RCC 7860 (cell line): ENCODE measurements at places on chromosomes 1 and 21.

GRCh38 chr1:15224259-15224869, 22.7 kb upstream of the FHAD1 start:
- no peak for DNase-seq

- DNase-seq, result no peak
Observed at GRCh38 chr1:48870596-48870995, 93.9 kb upstream of the BEND5 start.

DNA sequence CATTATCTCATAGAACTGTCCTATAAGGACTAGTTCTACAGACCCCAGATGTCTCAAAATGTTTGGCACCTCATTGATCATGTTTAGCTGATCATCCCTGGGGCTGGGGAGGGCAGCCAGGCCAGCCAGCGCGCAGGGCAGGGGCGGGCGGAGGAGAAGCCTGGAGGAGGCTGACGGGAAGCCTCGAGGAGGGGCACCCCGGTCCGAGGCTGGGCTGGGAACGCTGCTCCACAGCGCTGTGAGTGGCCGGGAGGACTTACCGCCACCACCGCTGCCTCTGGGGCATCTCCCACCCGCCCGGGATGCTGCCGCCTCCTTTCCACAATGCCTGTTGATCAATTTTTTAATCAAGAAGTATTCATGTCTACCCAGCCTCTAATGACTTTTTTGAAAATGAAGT, 159.5 kb upstream of the GREM2 start:
- DNase-seq, result no peak

- no peak for DNase-seq
Observed at GRCh38 chr1:230079199-230080024, 12.4 kb downstream of the GALNT2 start.

DNA sequence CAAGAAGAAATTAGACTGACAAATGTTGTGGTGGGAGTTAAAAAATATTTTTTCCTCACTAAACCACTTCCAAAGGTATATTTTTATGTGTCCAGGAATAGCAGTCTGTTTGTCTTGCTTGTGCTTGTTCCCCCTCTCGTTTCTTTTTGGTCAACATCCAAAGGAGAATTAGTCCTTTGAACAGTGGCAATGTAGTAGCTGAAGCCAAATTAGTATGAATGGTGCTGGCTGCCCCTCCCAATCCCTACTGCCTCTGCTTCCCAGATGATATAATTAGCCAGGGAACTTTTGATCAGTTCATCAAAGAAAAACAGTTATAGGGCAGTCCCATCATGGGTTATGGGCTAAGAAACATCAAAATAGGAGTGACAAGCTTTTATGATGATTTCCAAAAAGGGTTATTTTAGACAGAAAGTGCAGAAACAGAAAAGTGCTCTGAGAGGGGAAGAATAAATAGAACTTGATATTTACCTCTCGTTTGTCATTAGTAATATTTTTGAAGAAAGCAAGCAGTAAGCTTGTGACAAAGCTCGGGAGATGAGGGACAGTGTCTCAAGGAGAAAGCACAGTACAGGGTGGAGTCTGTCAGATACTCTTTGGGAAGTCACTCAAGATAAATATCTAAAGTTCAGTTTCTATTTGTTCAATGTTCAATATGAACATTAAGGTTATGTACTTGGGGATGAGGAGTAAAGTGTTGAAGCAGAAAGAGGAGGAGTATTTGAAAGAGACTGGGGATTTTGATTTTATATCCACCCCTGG, 239.1 kb downstream of the HLX start:
- no peak for DNase-seq

DNA sequence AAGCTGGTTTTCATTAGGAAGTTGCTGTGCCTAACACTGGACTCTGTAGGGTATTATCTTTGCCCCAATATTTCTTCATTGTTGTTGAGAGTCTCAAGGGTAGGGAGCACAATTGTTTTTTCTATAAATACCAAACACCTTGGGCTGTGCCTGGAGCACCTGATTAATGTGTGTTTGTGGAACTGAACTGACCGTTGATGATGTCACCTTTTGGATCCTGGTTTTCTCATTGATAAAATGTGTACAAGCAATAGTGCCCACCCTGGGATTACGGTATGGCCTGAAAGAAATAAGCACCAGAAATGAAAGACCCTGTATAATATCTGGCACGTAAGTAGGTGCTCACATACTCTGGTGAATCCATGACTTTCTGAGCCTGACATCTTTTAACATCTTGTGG, 39.3 kb downstream of the KCNA2 start:
- no peak for DNase-seq
